RWPE1 (cell line): ENCODE measurements at places on chromosomes 11 and 22.

DNA sequence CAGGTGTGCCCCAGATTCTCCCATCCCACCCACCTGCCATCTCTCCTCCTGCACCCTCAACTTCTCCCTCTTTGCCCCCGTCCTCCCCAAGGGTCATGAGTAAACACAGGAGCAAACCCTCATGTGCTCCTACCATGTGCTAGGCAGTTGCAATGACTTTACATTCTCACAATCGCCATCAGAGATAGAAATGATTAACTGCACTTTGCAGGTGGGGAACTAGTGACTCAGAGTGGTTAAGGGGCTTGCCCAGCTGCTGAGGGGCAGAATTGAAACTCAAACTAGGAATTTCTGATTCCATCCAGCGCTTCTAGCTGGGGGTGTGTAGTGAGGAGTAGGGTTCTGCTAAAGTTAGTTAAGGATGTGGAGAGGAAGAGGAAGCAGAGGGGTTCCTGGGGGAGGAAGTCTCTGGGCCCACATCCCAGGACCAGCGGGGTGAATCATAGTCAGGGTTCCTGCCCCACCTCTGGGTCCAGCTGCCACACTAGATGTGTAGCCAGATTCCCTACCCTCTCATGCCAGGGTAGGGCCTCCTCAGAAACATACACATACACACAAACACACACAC is 16.0 kb upstream of the PRG2 start:
- no peak for DNase-seq

- DNase-seq = no peak
These were observed 144.9 kb downstream of the PGR start for GRCh38 chr11:100984668-100985067.

DNA sequence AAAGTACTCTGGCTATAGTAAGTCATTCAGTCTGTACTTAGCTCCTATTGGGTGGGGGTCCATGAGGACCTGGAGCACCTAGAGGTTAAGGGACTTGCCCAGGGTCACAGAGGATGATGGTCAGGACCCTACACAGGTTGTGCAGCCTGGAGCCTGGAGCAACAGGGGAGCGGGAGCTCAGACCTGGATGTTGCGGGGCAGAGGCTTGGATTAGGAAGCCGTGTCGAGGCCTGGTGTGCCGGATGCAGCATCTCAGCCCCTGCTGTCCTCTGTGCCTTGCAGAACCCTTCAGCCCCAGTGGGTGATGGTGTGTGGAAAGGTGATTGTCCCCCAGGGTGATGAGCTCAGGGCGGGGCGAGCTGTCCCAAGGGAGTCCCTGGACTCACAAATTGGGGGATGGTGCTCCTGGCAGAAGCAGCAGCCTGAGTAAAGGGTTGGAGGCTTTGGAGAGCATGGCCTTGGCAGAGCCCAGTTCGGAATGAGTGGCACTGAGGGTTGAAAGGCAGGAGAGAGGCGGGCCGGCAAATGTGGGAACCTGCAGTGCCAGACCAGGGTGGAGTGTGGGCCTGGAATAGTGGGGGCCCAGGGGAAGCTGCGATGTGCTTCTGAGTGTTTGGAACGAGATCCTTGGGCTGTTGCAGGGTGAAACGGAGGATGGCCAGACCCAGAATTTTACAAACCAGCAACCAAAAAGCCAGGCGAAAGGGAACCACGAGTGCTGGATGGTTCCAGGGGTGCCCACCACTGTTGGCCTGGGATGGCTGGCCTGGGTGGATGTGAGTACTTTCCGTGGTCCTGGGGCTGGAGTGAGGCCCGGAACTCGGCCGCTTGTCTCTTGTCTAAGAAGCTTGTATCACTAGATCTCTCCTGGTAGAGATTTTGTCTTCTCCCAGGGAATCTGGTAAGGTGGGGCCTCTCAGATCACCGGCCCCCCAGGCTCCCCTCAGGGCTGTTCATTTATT is 2.9 kb downstream of the TPCN2 start:
- no peak for DNase-seq

- peak; percentile 23 for DNase-seq
These were observed 3.0 kb downstream of the LRP5 start for GRCh38 chr11:68315171-68315920.

- peak; percentile 67 for DNase-seq
These were observed 17.5 kb downstream of the RELT start for GRCh38 chr11:73393479-73394415.

DNA sequence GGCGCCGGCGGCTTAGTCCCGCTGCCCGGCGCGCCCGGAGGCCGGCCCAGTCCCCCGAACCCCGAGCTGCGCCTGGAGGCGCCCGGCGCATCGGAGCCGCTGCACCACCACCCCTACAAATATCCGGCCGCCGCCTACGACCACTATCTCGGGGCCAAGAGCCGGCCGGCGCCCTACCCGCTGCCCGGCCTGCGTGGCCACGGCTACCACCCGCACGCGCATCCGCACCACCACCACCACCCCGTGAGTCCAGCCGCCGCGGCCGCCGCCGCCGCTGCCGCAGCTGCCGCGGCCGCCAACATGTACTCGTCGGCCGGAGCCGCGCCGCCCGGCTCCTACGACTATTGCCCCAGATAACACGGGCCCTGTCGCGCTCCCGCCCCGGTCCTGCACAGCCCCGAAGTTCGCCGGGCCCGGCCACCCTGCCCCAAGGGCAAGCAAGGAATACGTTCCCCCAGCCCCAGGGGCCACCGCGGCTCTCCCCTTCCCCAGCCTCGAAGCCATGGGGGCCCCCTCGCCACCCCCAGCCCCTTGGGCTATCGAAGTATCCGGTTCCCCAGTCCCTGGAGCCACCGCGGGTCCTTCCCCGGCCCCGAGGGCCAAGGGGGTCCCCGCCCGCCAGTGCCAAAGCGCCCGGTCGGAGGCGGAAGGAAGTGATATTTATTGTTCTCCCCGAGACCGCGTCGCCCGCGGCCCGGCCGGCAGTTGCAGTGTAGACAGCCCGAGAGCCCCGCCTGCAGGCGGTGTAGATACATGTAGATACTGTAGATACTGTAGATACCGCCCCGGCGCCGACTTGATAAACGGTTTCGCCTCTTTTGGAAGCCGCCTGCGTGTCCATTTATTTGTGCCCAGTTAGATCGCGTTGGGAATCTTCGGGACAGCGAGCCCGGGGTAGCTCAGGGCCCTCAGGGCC is 6.2 kb downstream of the TBX1 start:
- DNase-seq = peak; percentile 20

- DNase-seq = no peak
These were observed 177.7 kb downstream of the SNX19 start for GRCh38 chr11:130738611-130739010.

DNA sequence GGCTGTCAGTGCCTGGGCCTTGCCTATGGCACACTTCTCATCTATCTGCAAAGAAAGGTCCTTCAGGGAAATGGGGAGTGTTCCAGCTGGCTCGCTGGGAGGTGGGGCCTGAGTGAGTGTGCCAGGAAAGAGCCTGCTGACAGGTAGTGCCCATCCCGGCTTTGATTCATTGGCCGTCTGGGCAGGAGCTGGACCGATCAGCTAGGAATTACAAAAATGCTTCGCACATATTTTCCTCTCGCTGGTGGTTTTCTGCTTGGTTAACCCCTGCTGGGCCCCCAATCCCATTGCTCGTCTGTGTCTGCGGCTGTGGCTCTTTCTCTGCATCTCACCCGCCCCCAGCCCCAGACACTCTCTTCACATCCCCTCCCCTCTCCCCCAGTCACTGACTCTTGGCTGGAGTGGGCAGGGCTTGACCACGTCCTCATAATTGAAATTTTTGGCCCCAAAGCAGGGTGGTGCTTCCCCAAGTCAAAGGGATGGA is 10.8 kb downstream of the LIF start:
- peak; percentile 63 for DNase-seq

GRCh38 chr11:20457001-20457799 is 69.7 kb downstream of the PRMT3 start:
- DNase-seq = no peak

- no peak for DNase-seq
These were observed 10.2 kb downstream of the MN1 start for GRCh38 chr22:27791159-27791858.

- no peak for DNase-seq
These were observed 23.1 kb downstream of the PRDM11 start for GRCh38 chr11:45169310-45170072.

DNA sequence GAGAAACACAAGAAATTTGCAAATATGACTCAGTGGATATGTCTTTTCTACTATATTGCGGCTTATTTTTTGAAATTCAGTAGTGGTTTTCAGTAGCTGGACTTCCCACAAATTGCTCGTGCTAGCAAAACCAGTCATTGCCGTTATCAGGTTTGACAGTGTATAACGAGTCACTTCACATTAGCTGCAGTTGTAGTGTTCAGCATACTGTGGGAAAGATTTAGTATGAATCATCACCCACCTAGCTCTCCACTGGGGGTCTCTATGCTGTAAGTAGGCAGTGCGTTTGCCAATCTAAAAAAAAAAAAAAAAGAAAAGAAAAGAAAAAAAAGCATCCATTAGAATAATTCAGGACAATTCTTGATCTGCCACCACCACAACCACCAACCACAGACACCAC is 1318.9 kb downstream of the LRRC4C start:
- no peak for DNase-seq

DNA sequence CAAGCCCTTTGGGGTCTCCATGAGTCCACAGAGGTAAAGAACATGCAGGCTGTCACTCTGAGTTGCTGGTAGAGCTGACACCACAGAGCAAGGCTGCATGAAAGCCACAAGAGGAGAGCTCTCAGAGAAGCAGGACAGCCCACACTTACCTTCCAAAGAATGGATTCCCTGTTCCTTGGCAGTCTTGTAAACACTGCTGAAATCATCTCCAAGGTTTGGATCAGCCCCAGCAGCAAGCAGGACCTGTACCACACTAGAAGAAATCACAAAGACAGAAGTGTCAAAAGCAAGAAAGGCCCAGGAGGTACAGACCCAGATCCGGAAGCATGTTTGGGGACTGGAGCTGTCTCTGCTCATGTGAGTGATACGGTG is 54.2 kb downstream of the CLPB start:
- DNase-seq = no peak

DNA sequence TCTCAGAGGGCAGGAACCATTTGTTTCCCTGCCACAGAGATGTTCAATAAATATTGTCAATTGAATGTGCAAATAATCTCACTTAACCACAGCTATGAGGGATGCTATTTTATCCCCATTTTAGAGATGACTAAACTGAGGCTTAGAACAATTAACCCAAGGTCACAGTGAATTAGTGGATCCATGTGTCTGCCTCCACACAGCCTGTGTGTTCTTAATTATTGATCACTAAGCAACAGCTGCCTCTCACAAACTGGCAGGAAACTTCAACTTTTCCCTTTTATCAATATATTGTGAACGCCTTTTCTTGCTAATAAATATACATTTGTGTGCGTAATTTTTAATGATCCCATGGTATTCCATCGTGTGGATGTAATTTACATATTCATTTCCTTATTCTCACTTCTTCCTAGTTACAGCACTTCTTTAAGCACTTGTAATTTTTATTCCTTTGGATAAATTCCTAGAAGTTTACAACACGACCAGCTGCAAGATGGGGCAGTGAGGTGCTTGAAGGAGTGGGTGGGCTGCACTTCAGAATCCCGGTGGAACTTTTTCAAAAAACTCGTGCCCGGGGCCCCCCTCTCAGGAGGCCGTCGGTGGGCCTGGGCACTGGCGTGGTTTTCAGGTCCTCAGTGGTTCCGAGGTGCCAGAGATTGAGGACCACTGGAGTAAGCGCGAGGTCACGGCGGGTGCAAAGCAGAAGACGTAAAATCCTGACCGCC is 915 bp upstream of the SREBF2 start:
- no peak for DNase-seq
